ENCODE measurements at places on chromosomes 2 and 18. TPM values are rescaled to one million over a fixed set of nuclear protein-coding genes. Genes with fewer than 3 reads are reported as not detected.

DNA sequence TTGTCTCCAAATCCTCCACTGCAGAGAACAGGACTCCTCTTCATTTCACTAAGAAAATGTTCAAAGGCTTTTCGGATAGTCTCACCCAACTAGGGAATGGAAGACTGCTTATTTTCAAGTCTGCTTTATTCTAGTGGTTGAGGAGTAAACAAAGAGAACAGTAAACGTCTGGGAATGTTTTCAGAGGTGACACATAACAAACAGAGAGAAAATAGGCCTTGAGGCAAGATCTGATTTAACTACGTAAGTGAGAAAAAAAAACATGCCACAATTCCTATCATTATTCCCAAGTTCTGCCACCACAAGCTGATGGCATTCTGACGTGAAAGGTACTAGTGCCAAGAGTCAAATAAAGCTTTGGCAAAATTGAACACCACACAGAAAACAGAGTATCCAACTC lies 16.7 kb upstream of the WIPF1 start:
- DNase-seq: peak; percentile 92

FHOD3 gene
- 10.1 TPM for total RNA-seq

NR4A2 gene
- total RNA-seq: 1.1 TPM

- no peak for DNase-seq
Observed at GRCh38 chr2:45754131-45755010, 102.9 kb downstream of the PRKCE start.

DNA sequence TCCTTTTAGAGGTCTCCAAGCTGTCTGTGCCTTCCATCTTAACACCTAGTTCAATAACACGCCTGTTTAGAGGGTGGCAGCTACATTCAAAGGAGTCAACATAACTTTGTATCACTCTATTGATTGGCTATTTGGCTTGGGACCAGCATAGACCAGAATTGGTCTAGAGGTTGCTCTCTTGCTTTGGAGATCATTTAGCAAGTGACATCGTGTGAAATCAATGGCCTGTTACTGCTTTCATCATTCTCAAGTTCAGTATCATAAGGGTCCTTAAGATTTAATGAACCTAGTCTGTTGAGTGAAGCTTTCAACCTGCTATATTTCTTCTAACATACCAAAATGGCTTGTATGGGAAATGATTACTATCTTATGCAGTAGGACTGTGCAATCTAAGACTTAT lies 768.2 kb downstream of the NRXN1 start:
- DNase-seq: no peak

DNA sequence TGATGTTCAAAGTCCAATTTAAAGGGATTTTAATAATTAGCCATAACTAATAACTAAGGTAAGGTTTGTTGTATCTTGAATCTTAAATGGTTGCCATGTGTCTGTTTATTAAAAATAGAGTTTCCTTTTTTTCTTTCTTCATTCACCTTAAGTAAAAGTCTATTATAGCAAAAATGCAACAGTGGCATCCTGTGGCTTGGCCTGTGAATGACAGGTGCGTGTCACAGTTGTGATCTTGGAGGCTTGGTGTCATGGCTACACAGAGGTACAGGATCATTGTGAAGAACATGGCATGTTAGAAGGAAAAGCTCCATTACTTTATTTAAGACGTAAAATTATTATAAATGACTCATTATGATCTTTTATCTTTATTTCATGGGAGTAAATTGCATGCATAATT lies 246.1 kb downstream of the BCL2 start:
- DNase-seq: no peak

GRCh38 chr18:66990909-66991308 lies 387.0 kb upstream of the CDH19 start:
- DNase-seq: no peak

DNA sequence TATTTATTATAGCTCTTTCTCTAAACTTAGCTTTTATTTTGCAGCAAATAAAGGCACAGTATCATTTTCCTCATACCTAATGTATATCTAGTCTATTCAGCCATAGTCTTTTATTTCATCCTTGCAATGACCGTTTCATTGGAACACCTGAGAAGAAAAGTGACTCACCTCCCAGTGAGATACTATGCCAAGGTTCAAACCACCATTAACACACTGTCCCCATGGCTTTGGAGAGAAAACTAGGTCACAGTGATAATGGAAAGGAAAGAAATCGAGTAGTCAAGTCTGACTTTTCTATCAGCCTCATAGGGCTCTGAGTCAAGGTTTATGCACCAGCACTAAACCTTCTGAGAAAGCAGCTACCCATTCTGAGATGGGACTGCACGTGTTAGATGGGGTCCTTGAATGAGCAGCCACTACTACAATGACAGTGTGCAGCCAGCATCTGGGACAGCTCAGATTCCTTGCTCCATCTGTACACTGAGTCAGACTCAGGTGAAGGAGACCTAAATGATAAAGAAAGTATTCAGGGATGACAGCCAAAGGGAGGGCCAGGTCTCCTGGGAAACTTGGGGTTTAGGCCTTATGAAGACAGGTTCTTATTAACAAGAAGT lies 971.1 kb upstream of the ACVR2A start:
- DNase-seq: no peak

DNA sequence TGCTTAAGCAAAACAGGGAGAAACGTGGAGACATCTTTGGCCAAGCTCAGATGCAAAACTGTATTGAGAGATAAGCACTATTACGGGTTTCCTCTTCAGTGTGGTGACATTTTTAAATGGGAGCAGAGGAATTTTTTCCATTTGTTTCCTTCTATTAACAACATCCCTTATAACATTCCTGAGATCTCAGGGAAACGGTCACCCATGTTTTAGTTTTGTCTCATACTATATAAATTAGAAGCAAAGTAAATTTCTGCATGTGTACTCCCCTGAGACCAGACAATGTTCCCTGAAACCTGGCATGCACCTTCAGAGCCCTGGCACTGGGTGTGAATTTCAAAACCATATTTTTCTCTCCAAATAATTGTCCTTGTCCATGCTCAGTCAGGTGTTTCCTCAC lies 57.6 kb upstream of the RNF152 start:
- DNase-seq: no peak

CXCR2 gene
- total RNA-seq: not detected

C2orf72 gene
- 0.11 TPM for total RNA-seq

ERFE gene
- total RNA-seq: 0.86 TPM

DNA sequence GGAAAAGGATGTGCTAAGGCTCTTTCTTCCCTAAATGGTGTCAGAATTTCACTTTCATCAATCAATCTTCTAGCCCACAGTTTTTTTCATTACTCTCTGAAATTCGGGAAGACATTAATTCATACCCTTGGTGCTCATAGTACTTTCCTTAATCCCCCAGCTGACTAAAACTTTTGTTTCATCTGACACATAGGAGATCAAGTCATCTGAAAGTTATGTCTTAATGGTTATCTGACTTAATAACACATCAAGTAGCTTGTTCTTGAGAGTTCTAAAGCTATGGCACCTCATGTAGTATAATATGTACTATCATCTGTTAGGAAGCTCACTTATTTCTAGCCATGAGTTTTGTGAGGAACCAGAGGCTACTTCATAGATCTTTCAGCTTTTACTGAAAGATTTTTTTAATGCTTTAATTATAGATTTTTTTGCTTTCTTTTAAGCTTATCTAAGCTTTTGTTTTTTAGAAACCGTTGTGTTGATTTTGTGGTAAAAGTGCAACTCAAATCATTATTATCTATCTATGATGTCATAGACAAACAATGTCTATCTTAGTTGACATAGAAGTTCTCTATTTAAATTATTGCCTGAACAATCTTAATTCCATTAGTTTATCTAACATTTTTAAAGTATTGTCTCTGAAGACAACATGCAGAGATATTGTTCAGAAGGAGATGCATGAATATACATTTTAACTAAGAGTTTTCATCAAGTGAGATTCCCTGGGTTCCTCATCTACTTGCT lies 93.6 kb upstream of the UBXN4 start:
- DNase-seq: no peak

GRCh38 chr2:53826587-53827397 lies 33.0 kb downstream of the GPR75 start:
- peak; percentile 19 for DNase-seq

- no peak for DNase-seq
Observed at GRCh38 chr2:28906821-28907220, 12.4 kb downstream of the WDR43 start.

CAVIN2 gene
- 2.8 TPM for total RNA-seq

- no peak for DNase-seq
Observed at GRCh38 chr2:86224645-86225355, 25.5 kb downstream of the MRPL35 start.

AQP12A gene
- not detected for total RNA-seq

GRCh38 chr2:63058921-63059792 lies 8.5 kb downstream of the OTX1 start:
- peak; percentile 50 for DNase-seq

GRCh38 chr2:104429639-104430358 lies 424.1 kb upstream of the POU3F3 start:
- DNase-seq: no peak

GRCh38 chr2:215931256-215931903 lies 82.0 kb downstream of the MREG start:
- DNase-seq: peak; percentile 83

GRCh38 chr2:8115966-8116365 lies 565.9 kb upstream of the ID2 start:
- DNase-seq: peak; percentile 41

MLPH gene
- total RNA-seq: 4.7 TPM

CNTNAP5 gene
- not detected for total RNA-seq

GRCh38 chr2:11160731-11161455 lies 5.6 kb downstream of the SLC66A3 start:
- no peak for DNase-seq

GCG gene
- total RNA-seq: not detected

RFX8 gene
- 5.1 TPM for total RNA-seq

GRB14 gene
- total RNA-seq: not detected

CFAP221 gene
- total RNA-seq: not detected

GRCh38 chr2:88852753-88853402 lies 161.4 kb downstream of the RPIA start:
- no peak for DNase-seq

CRYBA2 gene
- not detected for total RNA-seq

- peak; percentile 80 for DNase-seq
Observed at GRCh38 chr2:231900486-231900942, 25.7 kb downstream of the NPPC start.

PDE6D gene
- 12.8 TPM for total RNA-seq

- peak; percentile 4 for DNase-seq
Observed at GRCh38 chr2:44886414-44886813, 55.1 kb upstream of the SIX3 start.

DNA sequence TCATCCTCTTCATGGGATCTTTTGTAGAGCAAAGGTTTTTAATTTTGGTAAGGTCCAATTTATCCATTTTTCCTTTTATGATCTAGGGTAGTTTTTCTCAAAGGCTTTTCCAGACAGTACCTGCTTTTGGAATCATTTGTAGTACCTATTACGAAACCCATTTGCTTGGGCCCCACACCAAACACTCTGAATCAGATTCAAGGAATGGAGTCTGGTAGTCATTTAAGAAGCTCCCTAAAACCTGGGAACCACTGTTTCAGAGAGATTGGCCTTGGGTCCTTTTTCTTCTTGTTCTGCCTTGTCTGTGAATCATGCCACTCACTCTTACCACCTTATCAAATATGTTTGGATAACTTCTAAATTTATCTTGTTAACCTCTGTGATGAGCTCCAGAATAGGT lies 40.3 kb downstream of the OSBPL6 start:
- DNase-seq: peak; percentile 72

DNA sequence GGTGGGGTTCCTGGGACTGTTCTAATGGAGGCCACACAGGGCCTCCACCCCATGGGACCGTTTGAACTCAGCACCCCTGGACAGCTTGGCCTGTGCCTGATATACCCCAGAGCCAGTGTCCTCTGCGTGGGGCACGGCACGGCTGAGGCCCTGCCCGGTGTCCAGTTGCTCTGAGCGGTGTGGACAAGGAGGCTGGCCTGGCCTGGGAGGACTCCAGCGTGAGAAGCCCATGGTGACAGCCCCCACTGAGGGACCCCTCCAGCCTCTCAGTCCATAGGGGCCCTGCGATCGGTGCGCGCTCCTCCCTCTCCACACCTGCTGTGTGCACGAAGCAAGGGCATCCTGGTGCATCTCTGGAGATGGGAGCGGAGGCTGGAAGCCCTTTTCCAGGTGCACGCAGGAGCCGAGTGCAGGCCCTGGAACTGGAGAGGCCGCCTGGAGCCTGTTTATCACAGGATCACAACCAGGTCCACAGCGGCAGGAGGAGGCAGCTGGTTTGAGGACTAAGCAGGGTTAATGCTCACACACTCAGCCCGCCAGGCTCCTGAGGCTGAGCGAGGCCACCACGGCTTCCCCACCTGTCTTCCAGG lies 120.2 kb downstream of the PTGR3 start:
- DNase-seq: no peak

RESP18 gene
- not detected for total RNA-seq

- DNase-seq: no peak
Observed at GRCh38 chr2:33336036-33336625, 140.3 kb upstream of the RASGRP3 start.

CYP27C1 gene
- total RNA-seq: 0.65 TPM

- no peak for DNase-seq
Observed at GRCh38 chr2:236113948-236114347, 54.2 kb downstream of the GBX2 start.

GRCh38 chr2:182921234-182921633 lies 54.8 kb upstream of the FRZB start:
- no peak for DNase-seq

CHRNA1 gene
- not detected for total RNA-seq

DNA sequence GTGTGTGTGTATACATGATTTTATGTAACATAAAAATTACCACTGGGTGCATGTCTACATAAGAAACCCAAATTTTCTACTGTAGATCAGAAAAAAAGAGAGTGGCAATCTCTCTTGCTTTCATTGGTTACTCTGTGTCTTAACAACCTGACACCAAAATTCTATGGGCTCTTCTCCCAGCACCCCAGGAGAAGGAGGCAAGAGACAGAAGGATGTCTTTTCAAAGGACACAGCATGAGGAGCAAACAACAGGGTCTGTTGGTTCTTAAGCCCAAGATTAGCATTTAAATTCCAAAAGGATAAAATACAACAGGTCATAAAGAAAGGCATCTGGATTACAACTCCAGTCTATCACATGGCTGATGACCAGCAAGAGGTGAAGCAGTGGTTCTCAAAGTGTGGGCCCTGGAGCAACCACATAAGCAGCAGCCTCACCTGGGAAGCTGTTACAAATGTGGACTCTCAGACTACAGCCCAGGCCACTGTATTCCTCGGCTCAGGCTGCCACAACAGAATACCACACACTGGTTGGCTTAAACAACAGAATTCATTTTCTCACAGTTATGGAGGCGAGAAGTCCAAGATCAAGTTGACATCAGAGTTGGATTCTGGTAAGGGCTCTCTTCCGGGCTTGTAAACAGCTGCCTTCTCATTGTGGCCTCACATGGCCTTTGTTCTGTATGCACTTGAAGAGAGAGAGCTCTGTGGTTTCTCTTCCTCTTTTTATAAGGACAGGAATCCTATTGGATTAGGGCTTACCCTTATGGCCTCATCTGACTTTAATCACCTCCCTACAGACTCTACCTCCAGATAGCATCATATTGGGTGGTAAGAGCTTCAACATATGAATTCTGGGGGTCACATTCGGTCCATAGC lies 79.8 kb upstream of the RNF152 start:
- DNase-seq: no peak
